ENCODE measurements at places on chromosomes 3 and 15. TPM values are rescaled to one million over a fixed set of nuclear protein-coding genes. Genes with fewer than 3 reads are reported as not detected.

C3orf85 gene
- not detected for total RNA-seq

GREM1 gene
- 0.75 TPM for total RNA-seq

GOLGA8S gene
- not detected for total RNA-seq

NAA80 gene
- total RNA-seq: 16.0 TPM

STRIT1 gene
- not detected for total RNA-seq

SEMA5B gene
- not detected for total RNA-seq

ANKRD63 gene
- total RNA-seq: 8.4 TPM

KLHL40 gene
- not detected for total RNA-seq

UBA3 gene
- 71.4 TPM for total RNA-seq

HCLS1 gene
- not detected for total RNA-seq

HRH1 gene
- total RNA-seq: not detected

Data from G401 (cell line).